Lung microvascular endothelial cell (primary cell): ENCODE measurements at places on chromosomes 3 and 15. TPM values are rescaled to one million over a fixed set of nuclear protein-coding genes. Genes with fewer than 3 reads are reported as not detected.
A peak's percentile ranks its signal among the peaks of the same experiment; 100 is the strongest.

CYP11A1 gene
- not detected in 2 replicates for total RNA-seq

GADL1 gene
- total RNA-seq: 0.44 TPM in 1 of 2 replicates, not detected in the other

BTLA gene
- not detected in 2 replicates for total RNA-seq

- no peak for DNase-seq
Observed at GRCh38 chr3:151538456-151539393, 77.9 kb upstream of the IGSF10 start.

- no peak for DNase-seq
Observed at GRCh38 chr15:67232591-67232990, 21.9 kb downstream of the AAGAB start.

GRCh38 chr15:57902155-57902554 is 163.4 kb downstream of the ALDH1A2 start:
- DNase-seq: no peak

- no peak for DNase-seq
Observed at GRCh38 chr3:85783291-85783690, 824.5 kb downstream of the CADM2 start.

DNA sequence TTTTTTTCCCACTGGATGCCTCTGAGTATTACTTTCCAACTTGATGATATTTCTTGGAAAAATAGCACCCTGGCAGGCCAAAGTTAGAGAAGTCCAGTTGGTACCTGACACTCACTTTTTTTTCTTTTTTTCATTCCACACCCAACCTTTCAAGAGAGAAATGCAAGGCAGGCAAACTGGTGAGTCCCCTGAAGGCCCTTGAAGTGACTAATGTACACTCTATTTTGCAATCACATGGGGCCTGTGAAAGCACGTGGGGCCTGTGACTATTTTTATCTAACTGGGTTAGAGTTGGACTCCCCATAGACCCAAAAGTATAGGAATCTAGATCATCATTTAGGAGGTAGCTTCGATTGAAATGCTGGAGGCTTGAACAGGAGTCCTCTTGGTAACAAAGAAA is 316.7 kb downstream of the CHL1 start:
- no peak for DNase-seq

DNA sequence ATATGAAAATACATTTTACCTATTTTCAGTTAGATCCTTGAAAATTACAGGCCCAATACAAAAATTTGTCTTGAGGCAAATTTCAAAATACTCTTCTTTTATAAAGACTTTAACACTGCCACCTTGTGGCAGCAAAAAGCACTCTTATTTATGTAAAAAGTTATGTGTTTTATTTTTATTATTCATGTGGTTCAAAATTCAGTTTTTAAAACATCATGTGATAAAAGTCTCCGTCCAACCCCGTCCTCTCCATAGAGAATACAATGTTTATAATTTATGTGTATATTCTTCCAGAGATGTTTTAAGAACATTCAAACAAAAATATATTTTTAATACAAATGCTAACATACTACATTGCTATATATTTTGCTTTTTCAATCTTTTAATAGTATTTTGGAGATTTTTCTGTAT is 36.9 kb upstream of the TRIM59 start:
- DNase-seq: peak; percentile 58
